ENCODE measurements at places on chromosomes 2 and 18.

- no peak for DNase-seq
These were observed 68.7 kb upstream of the SPRED2 start for GRCh38 chr2:65501074-65501473.

DNA sequence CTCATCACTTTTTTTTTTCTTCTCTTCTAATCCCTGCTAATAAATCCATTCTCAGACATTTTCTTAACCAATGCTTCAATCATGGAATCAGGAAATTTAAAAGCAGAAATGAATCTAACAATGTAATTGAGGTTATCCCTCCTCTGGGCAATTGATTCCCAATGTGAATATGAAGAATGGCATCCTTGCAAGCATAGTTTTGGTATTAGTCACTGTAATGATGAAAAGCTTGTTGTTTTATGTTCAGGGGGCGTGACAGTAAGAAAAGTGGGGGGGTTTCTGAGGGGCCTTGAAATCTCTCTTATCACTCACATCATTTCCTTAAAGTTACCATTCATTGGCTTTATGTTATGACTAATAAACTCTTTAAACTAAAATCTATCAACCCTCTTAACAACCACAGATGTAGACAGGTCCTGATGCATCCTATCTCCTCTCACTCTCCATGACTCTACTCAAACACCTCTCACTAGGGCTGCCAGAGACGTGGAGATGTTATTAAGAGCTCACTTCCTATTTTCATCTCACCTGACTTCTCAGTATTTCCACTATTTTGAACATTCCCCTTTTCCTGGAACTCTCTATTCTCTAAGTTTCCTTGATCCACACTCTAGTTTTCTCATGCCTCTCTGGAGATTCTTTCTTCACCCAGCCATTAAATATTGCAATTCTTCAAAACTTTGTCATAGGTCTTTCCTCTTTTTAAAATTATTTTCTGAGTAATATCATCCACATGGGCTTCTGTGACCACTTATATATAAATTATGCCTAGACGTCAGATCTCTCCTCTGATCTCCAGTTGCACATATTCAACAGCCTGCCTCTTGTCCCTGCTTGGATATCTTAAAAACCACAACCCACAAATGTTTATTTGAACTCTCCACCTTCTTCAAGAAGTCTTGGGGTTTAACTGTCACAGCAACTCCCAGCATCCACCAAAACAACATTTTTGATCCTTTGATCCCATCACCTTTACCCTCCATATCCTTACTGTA lies 332.9 kb downstream of the CDH2 start:
- no peak for DNase-seq

DNA sequence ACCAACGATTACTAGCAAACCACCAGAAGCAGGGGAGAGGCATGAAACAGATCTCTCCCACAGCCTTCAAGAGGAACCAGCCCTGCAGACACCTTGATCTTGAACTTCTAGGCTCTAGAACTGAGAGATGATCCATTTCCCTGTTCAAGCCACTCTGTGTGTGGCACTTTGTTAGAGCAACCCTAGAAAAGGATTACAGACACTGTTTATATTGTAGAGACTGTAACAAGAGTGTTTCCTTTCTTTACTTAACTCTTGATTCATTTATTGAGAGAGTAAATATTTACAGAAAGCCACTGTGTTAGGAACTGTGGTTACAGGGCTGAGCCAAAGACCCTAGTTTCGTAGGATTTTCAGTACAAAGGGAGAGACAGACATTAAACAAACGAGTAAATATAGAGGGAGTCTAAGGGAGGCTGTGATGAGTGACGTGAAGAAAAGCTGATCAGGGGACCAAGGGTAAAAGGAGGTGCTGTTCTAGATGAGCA lies 10.9 kb downstream of the CCDC68 start:
- DNase-seq: no peak

GRCh38 chr2:212894026-212894425 lies 257.4 kb downstream of the IKZF2 start:
- DNase-seq: no peak

GRCh38 chr2:208319391-208319790 lies 53.3 kb downstream of the PIKFYVE start:
- DNase-seq: no peak

- DNase-seq: no peak
These were observed 195.6 kb upstream of the ETAA1 start for GRCh38 chr2:67201521-67201920.

GRCh38 chr2:71235930-71236587 lies 9.2 kb upstream of the PAIP2B start:
- DNase-seq: no peak

DNA sequence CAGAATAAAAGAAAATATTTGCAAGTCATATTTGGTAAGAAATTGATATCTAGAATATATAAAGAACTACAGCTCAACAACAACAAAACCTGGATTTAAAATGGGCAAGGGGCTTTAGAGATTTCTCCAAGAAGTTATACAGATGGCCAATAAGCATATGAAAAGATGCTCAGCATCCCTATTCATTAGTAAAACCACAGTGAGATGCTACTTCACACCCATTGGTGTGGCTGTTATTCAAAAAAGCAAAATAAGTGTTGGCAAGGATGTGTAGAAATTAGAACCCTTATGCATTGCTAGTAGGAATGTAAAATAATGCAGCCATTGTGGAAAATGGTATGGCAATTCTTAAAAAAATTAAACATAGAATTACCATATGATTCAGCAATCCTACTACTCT lies 29.8 kb downstream of the TANK start:
- no peak for DNase-seq

DNA sequence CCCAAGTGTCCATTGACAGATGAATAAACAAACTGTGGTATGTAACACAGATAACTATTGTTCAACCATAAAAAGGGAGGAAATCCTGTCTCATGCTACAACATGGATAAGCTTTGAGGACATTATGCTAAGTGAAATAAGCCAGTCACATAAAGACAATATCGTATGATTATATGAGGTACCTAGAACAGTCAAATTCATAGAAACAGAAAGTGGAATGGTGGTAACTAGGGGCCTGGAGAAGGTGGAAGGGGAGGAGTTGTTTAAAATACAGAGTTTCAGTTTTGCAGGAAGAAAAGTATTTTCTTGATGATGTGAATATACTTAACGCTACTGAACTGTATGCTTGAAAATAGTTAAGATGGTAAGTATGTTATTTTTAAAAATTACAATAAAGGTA lies 304.6 kb upstream of the CXCR4 start:
- DNase-seq: no peak

- no peak for DNase-seq
These were observed 531.5 kb downstream of the TNS1 start for GRCh38 chr2:217471319-217471718.

DNA sequence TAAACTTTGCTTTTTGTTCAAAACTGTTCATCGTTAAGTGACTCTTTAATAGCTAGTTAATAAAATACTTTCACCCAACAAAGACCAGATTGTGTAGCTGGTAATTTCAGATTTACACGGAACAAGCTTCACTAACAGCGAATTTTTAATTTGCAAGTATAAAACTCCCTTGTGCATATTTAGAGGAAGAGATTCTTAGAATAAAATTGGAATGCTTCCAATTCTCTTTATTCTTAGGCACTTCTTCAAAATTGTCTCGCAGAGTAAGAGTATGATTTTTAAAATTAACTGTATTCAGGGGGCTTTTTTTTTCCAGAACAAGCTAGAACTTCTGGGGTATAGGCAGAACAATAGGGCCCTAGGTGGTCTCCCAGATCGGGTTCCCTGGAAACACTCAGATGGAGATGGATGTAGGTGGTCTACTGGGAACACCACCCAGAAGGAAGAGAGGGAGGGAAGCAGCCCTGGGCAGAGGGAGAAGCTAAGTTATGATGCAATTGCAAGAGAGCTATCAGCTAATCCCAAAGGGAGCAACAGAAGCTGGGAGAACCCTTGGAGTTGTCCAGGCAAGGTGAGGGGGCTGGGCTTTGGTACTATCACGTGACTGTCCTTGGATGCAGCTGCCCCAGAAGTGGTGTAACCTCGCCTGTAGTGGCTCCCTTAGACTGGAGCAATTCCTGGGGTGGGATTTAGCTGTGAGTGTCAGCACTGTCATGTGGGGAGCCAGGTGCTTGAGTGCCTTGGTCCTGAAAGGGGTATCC lies 151.7 kb upstream of the ASB18 start:
- DNase-seq: no peak

GRCh38 chr2:59777120-59777519 lies 776.3 kb downstream of the BCL11A start:
- DNase-seq: no peak

Data from NCI-H1092 (cell line).